Spinal cord (tissue), 10 donors: ENCODE measurements at places on chromosomes 3 and 15. TPM values are rescaled to one million over a fixed set of nuclear protein-coding genes. Genes with fewer than 3 reads are reported as not detected.

DNA sequence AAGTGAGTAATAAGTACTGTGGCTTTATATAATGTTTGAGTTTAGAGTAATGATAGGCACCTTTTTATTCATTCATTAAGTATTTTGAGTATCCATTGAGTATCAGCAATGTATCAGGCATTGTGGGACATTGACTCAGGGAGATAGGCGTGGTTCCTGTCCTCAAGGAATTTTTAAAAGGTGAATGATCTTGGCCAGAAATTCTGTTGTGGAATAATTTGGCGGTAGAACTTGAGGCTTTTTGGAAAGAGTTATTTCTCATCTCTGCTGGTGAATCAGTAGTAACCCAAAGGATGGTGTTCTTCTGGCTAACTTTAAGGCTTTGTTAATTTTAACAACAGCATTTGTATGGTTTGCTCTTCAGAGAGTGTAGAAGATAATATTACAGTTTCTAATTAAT is 2.0 kb downstream of the RAB7A start:
- H3K4me1 ChIP-seq, result peaks cover 5% of the 10 kb centered on the region
- no peak for DNase-seq
- H3K36me3 ChIP-seq, result no peaks in the 10 kb centered on the region
- no peak overlapping the region for H3K4me3 ChIP-seq
- H3K27me3 ChIP-seq, result no peaks in the 10 kb centered on the region

- H3K27me3 ChIP-seq, result no peaks in the 10 kb centered on the region
- H3K4me1 ChIP-seq, result peaks cover 73% of the 10 kb centered on the region
- DNase-seq, result no peak
- peaks cover 56% of the 10 kb centered on the region for H3K36me3 ChIP-seq
- no peak overlapping the region for H3K4me3 ChIP-seq
These were observed 7.3 kb downstream of the CSRNP1 start for GRCh38 chr3:39146083-39146501.

The LAMB2 gene
- 536 TPM for total RNA-seq

GRCh38 chr3:55207744-55208143 is 279.4 kb downstream of the WNT5A start:
- H3K4me3 ChIP-seq, result no peak overlapping the region
- no peaks in the 10 kb centered on the region for H3K27me3 ChIP-seq
- DNase-seq, result no peak
- H3K27ac ChIP-seq, result no peak overlapping the region
- H3K36me3 ChIP-seq, result no peaks in the 10 kb centered on the region

DNA sequence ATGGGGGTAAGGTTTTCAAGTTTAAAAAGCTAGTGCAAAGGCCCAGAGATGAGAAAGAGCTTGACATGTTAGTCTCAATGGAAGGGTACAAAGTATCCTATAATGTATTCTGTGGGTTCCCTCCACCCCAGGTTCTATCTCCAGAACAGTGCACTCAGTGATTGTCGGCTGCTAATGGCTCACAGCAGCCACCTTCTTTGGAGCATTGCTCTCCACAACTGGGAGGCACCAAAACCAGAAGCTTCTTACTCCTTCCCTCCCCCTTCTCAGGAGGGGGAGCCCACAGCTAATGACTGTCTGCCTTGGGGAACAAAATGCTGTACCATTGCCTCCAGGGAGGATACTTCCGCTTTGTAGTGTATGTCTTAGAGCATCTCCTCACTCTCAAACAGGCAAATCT is 439.4 kb upstream of the RBMS3 start:
- H3K27ac ChIP-seq, result no peak overlapping the region
- H3K36me3 ChIP-seq, result no peaks in the 10 kb centered on the region
- H3K4me1 ChIP-seq, result no peaks in the 10 kb centered on the region
- H3K27me3 ChIP-seq, result no peaks in the 10 kb centered on the region
- DNase-seq, result no peak
- no peak overlapping the region for H3K4me3 ChIP-seq

- H3K27me3 ChIP-seq, result no peaks in the 10 kb centered on the region
- DNase-seq, result no peak
- H3K27ac ChIP-seq, result no peak overlapping the region
- no peaks in the 10 kb centered on the region for H3K36me3 ChIP-seq
- H3K4me3 ChIP-seq, result no peak overlapping the region
These were observed 494 bp downstream of the GCSAM start for GRCh38 chr3:112132554-112132953.

The SOX14 gene
- total RNA-seq, result 0.39 TPM

GRCh38 chr15:77035999-77036471 is 34.9 kb downstream of the TSPAN3 start:
- H3K27me3 ChIP-seq, result no peaks in the 10 kb centered on the region
- H3K36me3 ChIP-seq, result peaks cover 50% of the 10 kb centered on the region
- H3K27ac ChIP-seq, result no peak overlapping the region
- no peak overlapping the region for H3K4me3 ChIP-seq

The PYGO1 gene
- 29.3 TPM for total RNA-seq

The CCDC13 gene
- total RNA-seq, result 15.0 TPM

- H3K4me3 ChIP-seq, result no peak overlapping the region
- DNase-seq, result no peak
- no peaks in the 10 kb centered on the region for H3K36me3 ChIP-seq
- H3K27ac ChIP-seq, result no peak overlapping the region
- no peaks in the 10 kb centered on the region for H3K27me3 ChIP-seq
- H3K4me1 ChIP-seq, result no peaks in the 10 kb centered on the region
These were observed 187.2 kb downstream of the OSBPL10 start for GRCh38 chr3:31793821-31794220.

GRCh38 chr3:47042231-47042791 is 62.8 kb downstream of the NBEAL2 start:
- DNase-seq, result no peak
- no peaks in the 10 kb centered on the region for H3K4me1 ChIP-seq
- no peak overlapping the region for H3K27ac ChIP-seq

The THPO gene
- 2.6 TPM for total RNA-seq

DNA sequence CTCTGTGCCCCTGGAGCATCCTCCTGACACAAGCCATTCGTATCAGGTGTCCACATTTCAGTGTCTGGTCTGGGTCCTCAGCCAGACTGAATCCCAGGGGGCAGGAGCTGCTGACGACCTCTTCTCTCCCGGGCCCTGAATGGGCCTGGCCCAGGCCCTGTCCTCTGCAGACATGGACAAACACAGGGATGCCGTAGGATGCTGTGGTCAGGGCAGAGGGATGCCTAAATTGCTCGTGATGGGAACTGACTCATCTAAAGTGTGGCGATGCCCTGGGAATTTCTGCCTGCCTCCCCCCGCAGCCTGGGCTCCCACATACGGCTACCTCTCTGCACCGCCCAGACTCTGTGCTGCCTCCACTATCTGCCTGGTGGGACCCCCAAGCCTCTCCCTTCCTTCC is 58.5 kb upstream of the CTSH start:
- no peaks in the 10 kb centered on the region for H3K27me3 ChIP-seq
- no peaks in the 10 kb centered on the region for H3K4me1 ChIP-seq
- no peak overlapping the region for H3K27ac ChIP-seq
- H3K36me3 ChIP-seq, result peaks cover 53% of the 10 kb centered on the region
- H3K4me3 ChIP-seq, result no peak overlapping the region

- H3K27ac ChIP-seq, result no peak overlapping the region
- H3K27me3 ChIP-seq, result no peaks in the 10 kb centered on the region
- H3K36me3 ChIP-seq, result peaks cover 1% of the 10 kb centered on the region
- peaks cover 5% of the 10 kb centered on the region for H3K4me1 ChIP-seq
These were observed 1.9 kb upstream of the UBR1 start for GRCh38 chr15:43107751-43108150.

- no peak overlapping the region for H3K27ac ChIP-seq
- H3K4me3 ChIP-seq, result no peak overlapping the region
- H3K36me3 ChIP-seq, result no peaks in the 10 kb centered on the region
- DNase-seq, result peak; percentile 35
- peaks cover 4% of the 10 kb centered on the region for H3K4me1 ChIP-seq
These were observed 4.2 kb upstream of the NPHP3 start for GRCh38 chr3:132726341-132726823.

The ZBBX gene
- total RNA-seq, result 27.4 TPM

DNA sequence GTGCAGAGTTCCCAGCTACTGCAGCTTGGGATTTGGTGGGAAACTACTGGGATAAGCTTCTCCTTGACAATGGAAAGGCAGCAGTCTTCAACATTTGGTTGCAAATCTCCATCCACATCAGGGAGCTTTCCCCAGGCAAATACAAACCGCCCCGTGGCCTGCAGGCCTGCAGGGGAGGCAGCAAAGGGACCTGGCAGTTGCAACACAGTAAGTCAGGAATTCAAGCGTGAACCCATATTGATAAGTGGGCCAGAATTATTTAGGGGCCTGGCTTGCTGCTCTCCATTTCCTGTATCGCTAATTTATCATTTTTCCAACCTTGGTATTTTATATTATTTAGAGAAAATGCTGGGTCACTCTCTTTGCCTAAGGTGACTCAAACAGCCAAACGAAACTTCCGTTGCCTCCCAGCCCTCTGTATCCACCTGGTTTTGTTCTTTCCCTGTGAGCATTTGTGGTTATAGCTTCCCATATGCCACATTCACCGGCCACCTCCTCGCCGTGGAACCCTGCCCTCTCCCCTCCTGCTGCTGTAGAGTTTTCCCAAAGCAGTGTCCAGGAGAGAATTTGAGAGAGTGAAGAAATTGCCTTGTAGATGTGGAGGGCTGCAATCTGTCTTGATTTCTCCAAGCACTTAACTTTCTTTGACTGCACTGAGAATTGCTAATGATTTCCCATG is 34.8 kb downstream of the B3GALNT1 start:
- no peak overlapping the region for H3K27ac ChIP-seq
- H3K4me1 ChIP-seq, result peaks cover 7% of the 10 kb centered on the region
- no peak overlapping the region for H3K4me3 ChIP-seq
- no peaks in the 10 kb centered on the region for H3K36me3 ChIP-seq
- no peak for DNase-seq

- DNase-seq, result no peak
- H3K4me1 ChIP-seq, result peaks cover 22% of the 10 kb centered on the region
- peak overlapping the region; percentile 99 for H3K27ac ChIP-seq
These were observed 72.0 kb upstream of the MAP4 start for GRCh38 chr3:48088056-48088748.

- H3K4me1 ChIP-seq, result peaks cover 11% of the 10 kb centered on the region
- H3K27me3 ChIP-seq, result peaks cover 3% of the 10 kb centered on the region
- H3K27ac ChIP-seq, result no peak overlapping the region
- H3K4me3 ChIP-seq, result no peak overlapping the region
These were observed 4.1 kb upstream of the THSD4 start for GRCh38 chr15:71111181-71111565.

The TM4SF1 gene
- total RNA-seq, result 106 TPM

- no peaks in the 10 kb centered on the region for H3K4me1 ChIP-seq
- H3K4me3 ChIP-seq, result no peak overlapping the region
- DNase-seq, result no peak
- no peak overlapping the region for H3K27ac ChIP-seq
- no peaks in the 10 kb centered on the region for H3K36me3 ChIP-seq
- H3K27me3 ChIP-seq, result no peaks in the 10 kb centered on the region
These were observed 184.5 kb downstream of the FNDC3B start for GRCh38 chr3:172223870-172224269.

- peaks cover 3% of the 10 kb centered on the region for H3K4me1 ChIP-seq
- DNase-seq, result peak; percentile 74
- H3K36me3 ChIP-seq, result peaks cover 6% of the 10 kb centered on the region
- H3K4me3 ChIP-seq, result peak overlapping the region; percentile 100
- peak overlapping the region; percentile 98 for H3K27ac ChIP-seq
- H3K27me3 ChIP-seq, result no peaks in the 10 kb centered on the region
These were observed 795 bp upstream of the MYNN start for GRCh38 chr3:169772305-169772896.

GRCh38 chr3:87488765-87489164 is 212.4 kb upstream of the POU1F1 start:
- no peaks in the 10 kb centered on the region for H3K4me1 ChIP-seq
- no peaks in the 10 kb centered on the region for H3K36me3 ChIP-seq
- no peak for DNase-seq

GRCh38 chr15:65058394-65059368 is 9.1 kb downstream of the RASL12 start:
- no peak overlapping the region for H3K4me3 ChIP-seq
- H3K27ac ChIP-seq, result no peak overlapping the region
- DNase-seq, result no peak
- peaks cover 9% of the 10 kb centered on the region for H3K36me3 ChIP-seq
- no peaks in the 10 kb centered on the region for H3K27me3 ChIP-seq

- no peak overlapping the region for H3K27ac ChIP-seq
- H3K36me3 ChIP-seq, result no peaks in the 10 kb centered on the region
- H3K4me1 ChIP-seq, result no peaks in the 10 kb centered on the region
- DNase-seq, result no peak
These were observed 246.9 kb downstream of the GOLGA6L6 start for GRCh38 chr15:20294651-20295237.

GRCh38 chr3:194661374-194661773 is 10.6 kb downstream of the LSG1 start:
- no peak overlapping the region for H3K27ac ChIP-seq
- H3K27me3 ChIP-seq, result no peaks in the 10 kb centered on the region
- DNase-seq, result peak; percentile 6

- no peaks in the 10 kb centered on the region for H3K36me3 ChIP-seq
- no peaks in the 10 kb centered on the region for H3K27me3 ChIP-seq
- DNase-seq, result no peak
- H3K4me1 ChIP-seq, result no peaks in the 10 kb centered on the region
These were observed 43.9 kb upstream of the CA12 start for GRCh38 chr15:63425426-63425985.

The C3orf22 gene
- total RNA-seq, result not detected

DNA sequence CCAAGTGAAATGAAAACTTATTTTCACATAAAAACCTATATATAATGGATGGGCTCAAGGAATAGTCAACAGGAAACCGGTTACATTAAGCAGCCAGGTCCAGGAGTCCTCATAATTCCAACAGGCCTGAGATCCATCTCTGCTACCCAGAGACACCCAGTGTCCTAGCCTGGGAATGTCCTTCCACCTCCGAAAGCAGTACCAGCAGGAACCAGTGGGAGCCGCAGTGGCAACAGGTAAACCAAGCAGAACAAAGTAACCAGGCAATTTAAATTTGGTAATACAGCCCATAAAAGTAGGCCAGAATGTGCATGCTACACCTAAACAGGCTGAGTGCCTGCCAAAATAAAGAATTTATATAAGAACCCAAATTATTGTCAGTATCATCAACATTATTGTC is 195.6 kb downstream of the ZBBX start:
- H3K4me1 ChIP-seq, result no peaks in the 10 kb centered on the region
- H3K27me3 ChIP-seq, result no peaks in the 10 kb centered on the region
- H3K27ac ChIP-seq, result no peak overlapping the region

DNA sequence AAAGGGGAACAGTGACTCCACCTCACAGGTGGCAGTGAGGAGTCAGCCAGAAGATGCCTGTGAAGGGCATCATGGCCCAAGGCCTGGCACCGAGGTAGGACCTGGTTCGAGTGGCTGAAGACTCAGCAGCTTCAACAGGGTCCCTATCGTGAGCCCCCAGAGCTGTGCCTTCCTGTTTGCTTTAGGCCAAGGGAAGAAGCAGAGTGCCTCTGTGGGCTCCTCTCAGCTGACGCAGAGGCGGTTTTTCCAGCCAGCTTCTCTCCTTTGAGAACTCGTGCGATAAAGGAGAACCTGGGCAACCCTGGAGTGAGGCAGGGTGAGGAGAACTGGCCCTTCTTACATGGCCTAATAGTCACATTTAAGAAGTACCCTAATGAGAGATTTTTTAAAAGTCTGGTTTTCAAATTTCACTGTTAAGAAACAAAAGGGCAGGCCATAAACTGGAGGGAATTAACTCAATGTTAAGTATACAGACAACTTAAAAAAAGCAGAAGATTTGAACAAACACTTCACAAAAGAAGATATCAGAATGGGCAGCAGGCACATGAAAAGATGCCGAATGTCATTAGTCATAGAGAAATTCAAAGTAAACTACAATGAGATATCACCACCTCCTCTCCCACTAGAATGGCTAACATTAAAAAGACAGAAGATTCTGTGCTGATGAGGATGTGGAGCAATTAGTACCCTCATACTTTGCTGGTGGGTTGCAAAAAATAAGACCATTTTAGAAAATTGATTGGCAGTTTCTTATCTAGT is 23.1 kb upstream of the MRPS22 start:
- peaks cover 4% of the 10 kb centered on the region for H3K4me1 ChIP-seq
- H3K27me3 ChIP-seq, result no peaks in the 10 kb centered on the region
- H3K36me3 ChIP-seq, result no peaks in the 10 kb centered on the region
- H3K4me3 ChIP-seq, result no peak overlapping the region
- no peak for DNase-seq
